Activated CD8-positive, alpha-beta T cell treated with anti-CD3 and anti-CD28 coated beads, Interleukin-2, amount 10 ng/mL, durations not matched to agents 7 days and 5 days (primary cell): ENCODE measurements at places on chromosomes 2 and 18. TPM values are rescaled to one million over a fixed set of nuclear protein-coding genes. Genes with fewer than 3 reads are reported as not detected.
A peak's percentile ranks its signal among the peaks of the same experiment; 100 is the strongest.

DNA sequence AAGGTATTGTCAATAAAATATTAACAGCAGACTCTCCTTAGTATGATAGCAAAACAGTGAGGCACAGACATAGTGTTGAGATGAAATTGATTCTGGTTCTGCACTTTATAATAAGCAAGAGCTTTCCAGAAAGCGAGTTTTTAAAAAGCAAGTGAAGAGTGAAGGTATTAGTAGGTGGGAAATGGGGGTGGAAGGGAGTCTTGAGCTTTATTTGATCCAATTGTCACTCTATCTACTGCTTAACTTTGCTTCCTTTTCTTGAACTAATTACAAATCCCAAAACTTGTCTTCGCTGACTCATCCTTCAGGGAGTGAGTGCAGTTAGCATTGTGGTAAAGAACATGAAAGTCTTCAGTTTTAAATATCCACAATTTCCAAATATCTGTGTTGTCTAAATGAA is 120.6 kb upstream of the BOD1L2 start:
- no peaks in the 10 kb centered on the region for H3K27me3 ChIP-seq
- no peak for DNase-seq
- H3K4me3 ChIP-seq, result no peak overlapping the region
- H3K4me1 ChIP-seq, result no peaks in the 10 kb centered on the region
- no peak overlapping the region for H3K27ac ChIP-seq
- H3K36me3 ChIP-seq, result peaks cover 22% of the 10 kb centered on the region

DNA sequence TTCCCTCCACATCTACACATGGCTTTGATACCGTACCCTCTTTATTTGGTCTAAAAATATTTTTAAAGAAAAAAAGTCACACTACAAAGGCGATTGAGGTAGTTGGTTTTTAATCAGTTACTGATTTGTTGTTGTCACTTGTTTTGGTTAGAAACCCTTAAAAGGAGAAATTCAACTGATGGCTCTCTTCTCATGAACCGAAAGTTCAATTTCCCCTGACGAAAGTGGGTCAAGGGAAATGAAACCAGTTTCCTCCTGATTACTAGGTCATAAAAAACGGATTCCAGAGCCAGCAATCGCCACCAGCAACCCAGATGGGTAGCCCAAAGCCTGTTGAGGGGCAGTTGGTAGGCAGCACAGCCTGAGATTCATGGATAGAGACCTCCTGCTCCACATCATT is 63.2 kb downstream of the DLGAP1 start:
- H3K36me3 ChIP-seq, result no peaks in the 10 kb centered on the region
- H3K4me3 ChIP-seq, result no peak overlapping the region
- DNase-seq, result no peak
- no peaks in the 10 kb centered on the region for H3K4me1 ChIP-seq

GRCh38 chr2:11767779-11768178 is 21.3 kb downstream of the LPIN1 start:
- H3K4me3 ChIP-seq, result no peak overlapping the region
- no peak overlapping the region for H3K27ac ChIP-seq
- H3K4me1 ChIP-seq, result peaks cover 9% of the 10 kb centered on the region
- H3K27me3 ChIP-seq, result no peaks in the 10 kb centered on the region
- H3K36me3 ChIP-seq, result peaks cover 66% of the 10 kb centered on the region

GRCh38 chr2:48250943-48251342 is 279.0 kb upstream of the STON1 start:
- peaks cover 9% of the 10 kb centered on the region for H3K4me1 ChIP-seq
- no peaks in the 10 kb centered on the region for H3K36me3 ChIP-seq
- H3K4me3 ChIP-seq, result no peak overlapping the region
- H3K27ac ChIP-seq, result no peak overlapping the region
- no peak for DNase-seq

- no peaks in the 10 kb centered on the region for H3K36me3 ChIP-seq
- DNase-seq, result no peak
- H3K4me3 ChIP-seq, result no peak overlapping the region
- no peak overlapping the region for H3K27ac ChIP-seq
- no peaks in the 10 kb centered on the region for H3K4me1 ChIP-seq
- H3K27me3 ChIP-seq, result peaks cover 3% of the 10 kb centered on the region
These were observed 22.5 kb upstream of the NEDD4L start for GRCh38 chr18:58021504-58021903.

DNA sequence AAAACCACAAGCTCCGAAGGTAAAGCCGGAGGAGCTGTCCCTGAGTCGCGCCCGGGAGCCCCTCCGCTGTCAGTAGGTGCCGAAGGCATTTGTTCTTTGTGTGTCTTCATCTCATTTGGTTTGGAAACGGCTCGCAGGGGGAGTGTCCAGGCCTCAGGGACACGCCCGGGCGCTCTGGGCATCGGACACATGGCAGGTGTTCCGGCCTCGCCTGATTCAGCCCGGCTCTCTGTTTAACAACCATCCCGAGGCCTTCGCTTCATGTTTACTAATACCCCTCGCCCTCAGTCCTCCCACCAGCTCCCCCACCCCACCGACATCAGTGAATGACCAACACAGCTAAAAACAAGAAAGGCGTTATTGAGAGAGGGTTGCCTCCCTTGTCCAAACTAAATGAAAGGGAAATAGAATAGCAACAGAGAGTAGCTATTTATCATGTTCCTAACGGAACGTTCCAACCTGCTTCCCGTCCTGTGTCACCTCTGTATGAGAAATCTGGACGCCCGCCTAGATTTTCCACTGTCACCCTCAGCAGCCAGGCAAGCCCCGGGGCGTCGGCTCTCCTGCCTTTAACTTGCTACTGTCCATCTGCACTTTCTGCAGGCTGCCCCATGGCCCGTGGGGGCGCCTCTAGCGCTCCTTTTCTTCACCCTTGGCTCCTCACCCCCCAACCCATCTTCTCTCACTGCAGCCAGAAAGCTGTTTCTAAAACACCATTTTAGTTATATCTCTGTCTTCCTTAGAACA is 73.9 kb downstream of the MYCN start:
- no peak for DNase-seq
- no peaks in the 10 kb centered on the region for H3K4me1 ChIP-seq
- peaks cover 20% of the 10 kb centered on the region for H3K27me3 ChIP-seq
- H3K4me3 ChIP-seq, result no peak overlapping the region
- H3K27ac ChIP-seq, result no peak overlapping the region

DNA sequence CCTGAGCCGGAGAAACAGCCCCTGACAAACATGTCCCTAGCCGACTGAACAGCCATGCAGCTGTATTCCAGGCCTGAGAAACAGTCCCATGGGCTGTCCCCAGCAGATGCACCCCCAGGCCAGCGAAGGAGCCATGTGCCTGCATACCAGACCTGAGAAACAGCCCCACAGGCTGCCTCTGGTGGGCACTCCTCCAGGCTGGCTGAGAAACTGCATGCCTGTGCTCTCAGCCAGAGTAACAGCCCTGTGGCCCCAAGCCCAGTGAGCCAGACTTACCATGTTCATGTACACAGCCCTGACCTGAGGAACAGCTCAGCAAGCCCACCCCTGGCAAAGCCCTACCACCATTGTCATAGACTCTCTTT is 24.8 kb downstream of the BOLL start:
- no peaks in the 10 kb centered on the region for H3K36me3 ChIP-seq
- DNase-seq, result no peak
- H3K27me3 ChIP-seq, result peaks cover 11% of the 10 kb centered on the region

GRCh38 chr2:161388146-161388779 is 27.8 kb upstream of the TBR1 start:
- H3K36me3 ChIP-seq, result peaks cover 33% of the 10 kb centered on the region
- peaks cover 34% of the 10 kb centered on the region for H3K4me1 ChIP-seq
- no peaks in the 10 kb centered on the region for H3K27me3 ChIP-seq
- no peak for DNase-seq
- H3K4me3 ChIP-seq, result no peak overlapping the region

GRCh38 chr18:24875777-24876176 is 415.3 kb downstream of the HRH4 start:
- H3K4me1 ChIP-seq, result no peaks in the 10 kb centered on the region
- H3K4me3 ChIP-seq, result no peak overlapping the region
- H3K27me3 ChIP-seq, result no peaks in the 10 kb centered on the region
- H3K36me3 ChIP-seq, result no peaks in the 10 kb centered on the region
- no peak overlapping the region for H3K27ac ChIP-seq

GRCh38 chr2:127719301-127720218 is 18.3 kb downstream of the SFT2D3 start:
- no peak overlapping the region for H3K4me3 ChIP-seq
- no peak for DNase-seq
- no peaks in the 10 kb centered on the region for H3K27me3 ChIP-seq
- no peak overlapping the region for H3K27ac ChIP-seq

GRCh38 chr2:24731923-24732322 is 61.3 kb downstream of the PTRHD1 start:
- no peak for DNase-seq
- H3K27me3 ChIP-seq, result no peaks in the 10 kb centered on the region
- H3K4me3 ChIP-seq, result no peak overlapping the region
- H3K4me1 ChIP-seq, result no peaks in the 10 kb centered on the region
- peaks cover 2% of the 10 kb centered on the region for H3K36me3 ChIP-seq
- no peak overlapping the region for H3K27ac ChIP-seq

GRCh38 chr2:182816866-182817265 is 49.6 kb downstream of the FRZB start:
- no peak for DNase-seq
- H3K36me3 ChIP-seq, result no peaks in the 10 kb centered on the region
- H3K4me3 ChIP-seq, result no peak overlapping the region
- H3K27ac ChIP-seq, result no peak overlapping the region
- H3K27me3 ChIP-seq, result peaks cover 13% of the 10 kb centered on the region

DNA sequence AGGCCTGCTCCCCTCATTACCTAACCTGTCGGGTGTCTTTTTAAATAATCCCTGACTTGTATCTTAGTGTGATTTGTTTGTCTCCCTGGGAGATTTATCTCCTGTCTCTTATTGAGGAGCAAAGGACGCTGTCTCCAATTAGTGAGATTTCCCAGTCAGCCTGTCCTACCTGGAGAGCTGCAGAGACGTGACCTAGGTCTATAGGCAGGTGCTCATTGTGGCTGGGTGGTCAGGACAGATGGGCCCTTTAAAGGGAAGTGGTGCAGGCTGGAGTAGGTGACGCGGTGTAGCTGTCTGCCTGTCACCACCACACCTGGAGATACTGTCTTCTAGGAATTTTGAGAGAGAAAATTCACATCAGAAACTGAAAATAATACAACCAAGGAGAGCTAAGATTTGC is 28.0 kb downstream of the PLB1 start:
- H3K4me1 ChIP-seq, result peaks cover 14% of the 10 kb centered on the region
- no peak overlapping the region for H3K4me3 ChIP-seq
- no peak overlapping the region for H3K27ac ChIP-seq

- H3K27ac ChIP-seq, result no peak overlapping the region
- no peak overlapping the region for H3K4me3 ChIP-seq
- no peaks in the 10 kb centered on the region for H3K27me3 ChIP-seq
- H3K4me1 ChIP-seq, result no peaks in the 10 kb centered on the region
These were observed 702.4 kb upstream of the RAB6C start for GRCh38 chr2:129276978-129277584.

DNA sequence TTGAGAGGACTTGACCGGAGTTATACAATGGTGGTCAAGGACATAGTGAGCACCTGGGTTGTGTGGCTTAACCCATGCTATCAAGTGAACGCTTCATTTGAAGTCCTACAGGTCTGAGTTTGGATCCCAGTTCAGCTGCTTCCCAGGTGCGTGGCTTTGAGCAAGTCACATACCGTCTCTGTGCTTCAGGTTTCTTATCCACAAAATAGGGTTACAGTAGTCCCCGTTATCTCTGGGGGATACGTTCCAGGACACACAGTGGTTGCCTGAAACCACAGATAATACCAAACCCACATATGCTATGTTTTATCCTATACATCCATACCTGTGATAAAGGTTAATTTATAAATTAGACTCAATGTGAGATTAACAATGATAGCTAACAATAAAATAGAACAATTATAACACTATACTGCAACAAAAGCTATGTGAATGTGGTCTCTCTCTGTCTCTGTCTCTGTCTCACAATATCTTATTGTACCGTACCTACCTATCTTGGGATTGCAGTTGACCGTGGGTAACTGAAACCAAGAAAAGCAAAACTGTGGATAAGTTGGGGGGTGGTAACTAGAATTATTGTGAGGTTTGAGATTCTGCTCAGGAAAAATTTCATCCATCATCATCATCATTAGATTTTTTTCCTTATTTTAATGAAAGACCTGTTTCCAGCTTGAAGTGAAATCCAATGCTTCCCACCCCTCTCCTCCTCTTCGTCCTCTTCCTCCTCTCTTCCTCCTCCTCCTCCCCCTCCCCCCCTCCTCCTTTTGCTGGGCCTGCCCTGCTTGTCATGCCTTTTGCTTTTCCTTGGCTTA is 22.7 kb downstream of the LBH start:
- peaks cover 74% of the 10 kb centered on the region for H3K36me3 ChIP-seq
- no peak for DNase-seq
- H3K27ac ChIP-seq, result peak overlapping the region; percentile 81

DNA sequence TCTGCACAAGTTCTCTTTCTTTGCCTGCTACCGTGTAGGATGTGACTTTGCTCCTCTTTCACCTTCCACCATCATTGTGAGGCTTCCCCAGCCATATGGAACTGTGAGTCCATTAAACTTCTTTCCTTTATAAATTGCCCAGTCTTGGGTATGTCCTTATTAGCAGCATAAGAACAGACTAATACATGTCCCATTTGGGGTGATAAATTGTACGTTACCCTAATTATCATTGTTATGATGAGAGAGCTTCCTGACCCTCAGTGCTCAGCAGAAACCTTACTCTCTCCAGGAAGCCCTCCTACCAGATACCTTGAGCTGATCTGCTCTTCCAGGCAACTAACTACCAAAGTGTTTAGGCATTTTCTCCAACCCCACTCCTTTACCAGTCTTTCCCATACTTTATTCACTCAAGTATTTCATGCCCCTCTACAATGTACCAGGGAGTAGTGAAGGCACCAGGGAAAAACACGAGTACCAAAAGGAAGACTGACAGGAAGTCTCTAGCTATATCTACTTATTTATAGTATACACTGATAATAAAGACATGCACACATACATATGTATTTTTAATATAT is 196.2 kb downstream of the MYCN start:
- no peaks in the 10 kb centered on the region for H3K4me1 ChIP-seq
- no peaks in the 10 kb centered on the region for H3K36me3 ChIP-seq
- no peak overlapping the region for H3K4me3 ChIP-seq
- no peaks in the 10 kb centered on the region for H3K27me3 ChIP-seq

DNA sequence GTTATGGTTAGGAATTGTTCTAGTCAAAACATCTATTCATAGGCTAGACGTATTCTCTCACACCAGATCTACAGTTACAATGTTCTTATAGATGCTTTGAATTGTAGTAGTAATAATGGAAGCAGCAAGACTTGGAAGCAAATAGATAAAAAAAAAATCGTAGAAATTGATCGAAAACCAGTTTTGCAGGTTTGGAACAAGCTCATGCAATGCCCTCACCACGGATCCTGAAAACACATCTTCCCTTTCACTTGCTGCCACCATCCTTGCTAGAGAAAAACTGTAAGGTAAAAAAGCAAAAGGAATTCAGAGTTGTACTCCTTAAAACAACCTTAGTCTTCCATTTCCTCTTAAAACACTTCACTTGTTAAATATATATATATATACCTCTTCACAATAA is 4.4 kb downstream of the SULT1C4 start:
- H3K4me1 ChIP-seq, result peaks cover 6% of the 10 kb centered on the region
- H3K27ac ChIP-seq, result no peak overlapping the region
- H3K4me3 ChIP-seq, result no peak overlapping the region
- no peak for DNase-seq
- H3K27me3 ChIP-seq, result peaks cover 15% of the 10 kb centered on the region

Gene TUBA3E
- not detected for total RNA-seq

Gene GALNT14
- not detected for total RNA-seq

Gene CCDC121
- total RNA-seq, result 1.5 TPM

Gene FSHR
- total RNA-seq, result not detected

Gene HAAO
- 0.40 TPM for total RNA-seq

Gene AQP12A
- not detected for total RNA-seq

Gene WDPCP
- 8.8 TPM for total RNA-seq

Gene TUBA4B
- not detected for total RNA-seq

Gene MYO3B
- 0.05 TPM for total RNA-seq

Gene CERS6
- total RNA-seq, result 14.5 TPM
